Subcutaneous preadipocyte (primary cell): ENCODE measurements at places on chromosomes 2 and 18. TPM values are rescaled to one million over a fixed set of nuclear protein-coding genes. Genes with fewer than 3 reads are reported as not detected.

Gene ATP6V1B1
- 0.59 and 1.8 TPM in 2 replicates for total RNA-seq

Gene SEPTIN10
- 55.5 and 76.0 TPM in 2 replicates for total RNA-seq

Gene BUB1
- 36.7 and 68.6 TPM in 2 replicates for total RNA-seq

Gene REG3A
- not detected in 2 replicates for total RNA-seq

Gene RAPGEF4
- under 0.01 TPM in 1 of 2 replicates, not detected in the other for total RNA-seq
